ENCODE measurements at places on chromosomes 7 and 10.

- H3K4me1 ChIP-seq: peaks cover 33% of the 10 kb centered on the region
- DNase-seq: peak; percentile 86
Measured at GRCh38 chr10:61399406-61399805, 53.8 kb downstream of the TMEM26 start.

DNA sequence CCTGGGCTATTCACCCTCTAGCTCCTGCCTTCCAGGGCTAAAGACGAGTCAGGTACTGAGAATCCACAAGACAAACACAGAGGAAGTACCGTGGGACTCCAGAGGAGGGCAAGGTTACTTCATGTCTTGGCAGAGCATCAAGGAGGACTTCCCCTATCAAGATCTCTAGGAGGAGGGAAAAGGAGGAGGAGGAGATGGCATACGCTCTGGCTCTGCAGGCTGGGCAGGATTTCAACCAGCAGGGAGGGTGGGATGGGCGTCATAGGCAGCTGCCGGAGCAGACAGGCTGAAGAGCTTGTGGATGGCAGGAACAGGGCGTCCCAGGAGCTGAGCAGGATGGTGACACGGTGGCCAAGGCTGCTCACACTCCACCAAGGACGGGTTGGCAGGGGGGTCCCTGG lies 21.3 kb downstream of the MDH2 start:
- H3K4me3 ChIP-seq: no peak overlapping the region
- peaks cover 33% of the 10 kb centered on the region for H3K4me1 ChIP-seq
- H3K27me3 ChIP-seq: no peaks in the 10 kb centered on the region
- peak overlapping the region; percentile 73 for H3K27ac ChIP-seq
- peaks cover 25% of the 10 kb centered on the region for H3K36me3 ChIP-seq
- DNase-seq: peak; percentile 97

GRCh38 chr10:118926441-118926840 lies 103.1 kb upstream of the NANOS1 start:
- peaks cover 8% of the 10 kb centered on the region for H3K4me1 ChIP-seq
- H3K36me3 ChIP-seq: no peaks in the 10 kb centered on the region
- DNase-seq: no peak
- no peak overlapping the region for H3K4me3 ChIP-seq

DNA sequence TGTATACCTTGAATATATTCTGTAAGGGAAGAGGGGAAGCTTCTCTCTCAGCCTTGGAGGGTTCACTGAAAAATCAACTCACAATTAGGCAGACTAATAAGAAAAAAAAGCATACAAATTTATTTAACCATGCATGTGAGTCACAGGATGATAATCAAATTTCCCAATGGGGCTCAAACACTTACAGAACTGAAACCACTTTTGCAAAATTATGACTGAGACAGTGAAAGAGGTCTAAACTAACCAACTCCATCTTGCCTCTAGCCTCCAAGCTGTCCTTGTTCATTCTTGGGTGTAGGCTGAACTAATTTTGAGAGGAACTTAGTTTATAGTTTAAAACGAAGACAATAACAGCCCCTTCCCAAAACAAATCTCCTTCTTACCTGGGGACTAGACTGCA lies 618.3 kb upstream of the AUTS2 start:
- no peak for DNase-seq
- no peaks in the 10 kb centered on the region for H3K4me1 ChIP-seq
- no peak overlapping the region for H3K4me3 ChIP-seq
- H3K36me3 ChIP-seq: no peaks in the 10 kb centered on the region
- H3K27me3 ChIP-seq: no peaks in the 10 kb centered on the region

- H3K27me3 ChIP-seq: no peaks in the 10 kb centered on the region
- peaks cover 23% of the 10 kb centered on the region for H3K4me1 ChIP-seq
- no peak overlapping the region for H3K27ac ChIP-seq
- H3K4me3 ChIP-seq: no peak overlapping the region
Measured at GRCh38 chr10:74255888-74256357, 104.9 kb downstream of the ADK start.

DNA sequence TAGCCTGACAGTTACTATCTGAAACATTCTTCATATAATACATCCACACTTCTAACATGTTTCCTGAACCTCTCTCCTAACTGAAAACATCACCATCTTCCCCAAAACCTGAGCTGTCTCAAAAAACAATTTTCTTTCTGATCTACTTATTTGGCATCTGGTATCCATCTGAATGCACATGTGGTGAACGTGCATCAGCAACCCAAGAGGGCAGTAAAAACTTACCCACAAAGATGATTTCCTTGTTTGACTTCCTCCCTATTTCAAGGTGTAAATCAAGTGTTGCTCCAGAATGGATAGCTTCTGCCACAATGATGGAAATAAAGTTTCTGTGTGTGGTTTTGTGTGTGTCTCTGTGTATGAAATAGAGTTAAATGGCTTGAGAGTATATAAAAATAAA lies 500.4 kb downstream of the MAGI2 start:
- no peak for DNase-seq
- H3K4me1 ChIP-seq: peaks cover 13% of the 10 kb centered on the region
- H3K27me3 ChIP-seq: no peaks in the 10 kb centered on the region
- H3K4me3 ChIP-seq: no peak overlapping the region
- H3K36me3 ChIP-seq: no peaks in the 10 kb centered on the region

GRCh38 chr7:154770361-154770760 lies 232.6 kb downstream of the PAXIP1 start:
- DNase-seq: no peak
- no peaks in the 10 kb centered on the region for H3K36me3 ChIP-seq
- no peaks in the 10 kb centered on the region for H3K27me3 ChIP-seq
- H3K4me3 ChIP-seq: no peak overlapping the region
- no peak overlapping the region for H3K27ac ChIP-seq
- 0 out of 2 replicates have a peak, but pooled peaks cover 10% of the 10 kb centered on the region for H3K4me1 ChIP-seq

DNA sequence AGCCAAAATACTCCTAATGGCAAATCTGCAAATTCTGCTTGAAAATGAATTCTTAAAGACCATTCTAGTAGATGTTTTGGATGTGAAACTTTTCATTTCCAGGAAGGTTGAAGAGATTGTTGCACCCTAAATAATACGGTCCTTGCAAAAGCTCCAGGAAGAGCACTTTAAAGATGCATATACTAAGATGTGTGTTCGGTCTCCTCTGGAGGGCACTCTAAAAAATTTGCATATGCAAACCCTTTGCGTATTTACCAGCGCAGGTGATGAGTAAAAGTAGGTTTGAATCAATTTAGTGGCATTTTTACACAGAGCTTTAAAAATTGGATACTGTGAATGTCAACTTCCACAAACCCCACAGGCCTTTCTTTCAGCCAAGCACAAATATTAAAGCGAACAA lies 378.1 kb upstream of the SORCS1 start:
- no peaks in the 10 kb centered on the region for H3K36me3 ChIP-seq
- peaks cover 21% of the 10 kb centered on the region for H3K4me1 ChIP-seq
- no peak for DNase-seq
- H3K27me3 ChIP-seq: no peaks in the 10 kb centered on the region
- H3K27ac ChIP-seq: no peak overlapping the region

DNA sequence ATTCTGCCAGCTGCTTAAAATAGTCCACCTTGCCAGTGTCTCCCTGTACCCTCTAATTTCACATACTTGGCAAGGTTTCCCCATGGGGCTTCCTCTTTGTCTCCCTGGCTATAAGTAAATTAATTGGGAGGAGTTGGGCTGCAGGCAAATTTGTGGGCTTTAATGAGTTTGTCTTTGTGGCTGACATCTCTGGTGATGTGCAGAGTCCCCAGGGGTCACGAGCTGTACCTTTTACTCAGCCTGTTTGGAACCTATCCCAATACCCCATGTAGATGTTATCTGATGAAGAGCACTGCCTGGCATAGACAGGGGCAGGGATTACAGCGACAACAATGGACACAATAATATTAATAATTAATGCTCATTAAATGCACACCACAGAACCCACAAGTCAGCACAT lies 132.5 kb downstream of the SLIT1 start:
- no peaks in the 10 kb centered on the region for H3K27me3 ChIP-seq
- no peaks in the 10 kb centered on the region for H3K4me1 ChIP-seq
- no peaks in the 10 kb centered on the region for H3K36me3 ChIP-seq
- H3K27ac ChIP-seq: no peak overlapping the region
- no peak for DNase-seq
- H3K4me3 ChIP-seq: no peak overlapping the region

GRCh38 chr7:148700661-148701064 lies 2.0 kb downstream of the CUL1 start:
- peak overlapping the region; percentile 81 for H3K4me3 ChIP-seq
- DNase-seq: peak; percentile 25
- H3K4me1 ChIP-seq: peaks cover 33% of the 10 kb centered on the region
- no peaks in the 10 kb centered on the region for H3K36me3 ChIP-seq
- H3K27ac ChIP-seq: no peak overlapping the region

- H3K36me3 ChIP-seq: no peaks in the 10 kb centered on the region
- H3K4me1 ChIP-seq: peaks cover 6% of the 10 kb centered on the region
- peak; percentile 48 for DNase-seq
- H3K27me3 ChIP-seq: no peaks in the 10 kb centered on the region
- no peak overlapping the region for H3K4me3 ChIP-seq
- no peak overlapping the region for H3K27ac ChIP-seq
Measured at GRCh38 chr7:90551036-90551435, 45.1 kb upstream of the CDK14 start.

DNA sequence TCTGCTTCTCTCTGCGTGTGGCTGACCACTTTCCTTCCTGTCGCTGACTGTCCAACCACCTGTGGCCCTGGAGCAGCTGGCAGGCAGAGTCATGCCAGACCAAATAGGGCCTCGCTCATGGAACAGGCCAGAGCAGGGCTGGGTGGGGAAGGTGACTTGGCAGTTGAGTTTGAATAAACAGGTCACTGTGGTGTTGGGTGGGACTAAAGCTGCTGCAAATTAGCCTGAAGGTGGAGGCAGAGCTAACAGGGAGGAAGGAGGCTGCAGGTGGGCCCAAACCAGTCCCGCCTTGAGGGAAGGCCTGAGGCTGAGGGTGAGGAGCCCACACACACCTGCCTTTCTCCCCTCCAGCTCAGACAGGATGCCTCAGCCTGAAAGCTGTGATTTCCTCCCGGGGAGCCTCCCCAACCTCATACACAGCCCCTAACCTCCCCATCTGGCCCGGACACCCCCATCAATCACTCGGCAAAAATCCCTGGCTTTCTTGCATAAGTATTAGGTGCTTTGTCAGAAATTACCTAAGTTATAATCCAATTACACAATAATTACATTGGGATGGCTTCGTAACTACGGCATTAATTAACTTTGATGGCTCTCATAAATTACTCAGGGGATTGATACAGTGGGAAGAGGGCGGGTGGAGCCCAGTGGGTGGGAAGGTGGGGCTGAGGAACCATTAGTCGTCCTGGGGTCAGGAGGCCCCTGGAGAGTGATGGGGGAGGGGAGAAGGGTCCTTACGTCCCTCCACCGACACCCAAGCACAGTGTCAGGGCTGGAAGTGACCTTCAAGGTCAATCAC lies 97.7 kb upstream of the PCBD1 start:
- H3K27ac ChIP-seq: peak overlapping the region; percentile 25
- H3K36me3 ChIP-seq: no peaks in the 10 kb centered on the region
- H3K27me3 ChIP-seq: 0 out of 2 replicates have a peak, but pooled peaks cover 7% of the 10 kb centered on the region
- no peak overlapping the region for H3K4me3 ChIP-seq

DNA sequence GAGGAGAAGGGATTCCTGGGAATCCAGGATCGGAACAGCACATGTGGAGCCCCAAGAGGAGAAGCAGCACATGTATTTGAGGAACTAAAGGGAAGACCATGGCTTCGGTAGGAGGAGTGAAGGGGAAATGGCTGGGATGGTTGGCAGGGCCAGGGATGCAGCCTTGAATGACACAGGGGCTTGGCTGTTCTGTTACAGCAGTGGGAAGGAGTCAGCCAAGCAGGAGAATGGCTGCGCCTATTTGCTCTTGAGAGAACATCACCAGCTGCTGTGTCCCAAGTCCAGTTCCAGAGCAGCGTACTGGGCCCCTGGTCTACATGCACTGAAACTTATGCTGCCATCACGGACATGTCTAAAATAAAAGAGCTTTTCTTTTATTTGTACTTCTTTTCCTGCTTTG lies 130.0 kb downstream of the PLPP4 start:
- H3K36me3 ChIP-seq: no peaks in the 10 kb centered on the region
- H3K27ac ChIP-seq: no peak overlapping the region
- DNase-seq: no peak
- H3K27me3 ChIP-seq: no peaks in the 10 kb centered on the region

DNA sequence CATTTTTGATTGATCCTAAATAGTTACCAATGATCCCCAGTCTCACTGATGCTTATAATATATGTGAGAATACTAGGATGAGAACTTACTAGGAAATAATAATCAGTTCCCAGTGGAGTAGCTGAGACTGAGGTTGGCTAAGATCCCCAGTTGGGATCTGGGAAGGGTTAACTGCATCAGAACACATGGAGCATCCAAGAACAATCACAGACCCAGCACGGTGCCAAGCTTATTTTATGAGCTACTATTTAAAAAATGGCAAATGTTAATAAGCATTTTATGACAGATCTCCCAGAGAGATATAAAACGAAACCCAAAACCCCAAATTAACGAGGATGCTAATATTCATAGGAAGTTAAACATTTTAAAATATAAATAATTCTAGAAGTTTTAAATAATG lies 379.5 kb downstream of the THSD7A start:
- H3K4me1 ChIP-seq: no peaks in the 10 kb centered on the region
- H3K36me3 ChIP-seq: no peaks in the 10 kb centered on the region
- no peak overlapping the region for H3K4me3 ChIP-seq

DNA sequence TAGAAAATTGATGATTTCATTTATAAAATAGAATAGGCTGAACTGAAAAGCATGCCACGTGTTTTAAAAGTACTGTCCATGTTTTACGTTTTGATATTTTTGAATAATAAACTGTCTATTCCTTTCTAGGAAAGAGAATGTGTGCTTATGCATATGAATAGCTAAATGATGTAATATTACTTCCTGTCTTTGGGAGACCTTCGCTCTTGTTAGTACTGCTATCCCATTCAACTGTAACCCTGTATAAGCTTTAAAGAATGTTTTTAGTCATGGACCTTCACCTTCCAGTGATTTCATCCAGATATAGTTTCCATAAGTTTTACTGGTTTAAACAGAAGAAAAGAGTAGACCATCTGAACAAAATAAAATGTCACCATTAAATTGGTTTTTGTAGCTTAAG lies 274.4 kb upstream of the SEMA3A start:
- no peaks in the 10 kb centered on the region for H3K4me1 ChIP-seq
- no peak overlapping the region for H3K27ac ChIP-seq
- no peak for DNase-seq

DNA sequence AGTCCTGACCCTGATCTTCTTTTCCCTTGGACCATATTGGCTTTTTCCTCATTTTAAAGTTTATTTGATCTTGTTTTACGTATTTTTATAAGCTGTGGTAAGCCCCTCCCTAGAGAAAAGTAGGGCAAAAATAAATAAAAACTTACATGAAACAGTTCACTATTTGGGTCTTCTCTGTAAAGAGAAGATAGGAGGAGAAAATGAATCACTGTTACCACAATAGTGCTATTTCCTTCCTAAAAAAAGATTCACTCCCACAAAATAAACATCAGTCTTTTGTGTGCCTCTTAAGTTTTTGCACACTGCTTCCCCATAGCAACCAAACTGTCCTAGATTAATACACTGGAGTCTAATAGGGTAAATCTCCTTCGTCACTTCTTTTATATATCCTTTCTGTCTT lies 1.4 kb upstream of the SVIL start:
- peak overlapping the region; percentile 99 for H3K27ac ChIP-seq
- no peaks in the 10 kb centered on the region for H3K27me3 ChIP-seq

- no peak overlapping the region for H3K27ac ChIP-seq
- H3K4me3 ChIP-seq: no peak overlapping the region
- no peak for DNase-seq
- H3K27me3 ChIP-seq: no peaks in the 10 kb centered on the region
Measured at GRCh38 chr7:63077841-63078240, 920.8 kb upstream of the ZNF722 start.

Measured in PC-3 (cell line).